Esophagus squamous epithelium (tissue), 5 donors: ENCODE measurements at places on chromosomes 1 and 21.

DNA sequence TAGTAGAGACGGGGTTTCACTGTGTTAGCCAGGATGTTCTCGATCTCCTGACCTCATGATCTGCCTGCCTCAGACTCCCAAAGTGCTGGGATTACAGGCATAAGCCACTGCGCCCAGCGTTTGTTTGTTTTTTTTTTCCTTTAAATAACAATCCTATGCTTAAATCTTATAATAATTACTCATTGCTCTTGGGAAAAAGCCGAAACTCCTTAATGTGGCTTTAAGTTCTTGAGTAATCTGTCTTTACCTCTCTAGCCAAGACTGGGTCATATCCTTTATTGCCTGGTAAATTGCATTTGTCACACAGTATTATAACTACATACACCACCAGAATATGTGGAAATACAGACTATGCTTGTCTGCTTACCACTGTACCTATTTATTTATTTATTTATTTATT is 97.1 kb downstream of the MACF1 start:
- no peak for DNase-seq

- no peak for DNase-seq
These were observed 971 bp upstream of the RNF2 start for GRCh38 chr1:185044387-185044786.

DNA sequence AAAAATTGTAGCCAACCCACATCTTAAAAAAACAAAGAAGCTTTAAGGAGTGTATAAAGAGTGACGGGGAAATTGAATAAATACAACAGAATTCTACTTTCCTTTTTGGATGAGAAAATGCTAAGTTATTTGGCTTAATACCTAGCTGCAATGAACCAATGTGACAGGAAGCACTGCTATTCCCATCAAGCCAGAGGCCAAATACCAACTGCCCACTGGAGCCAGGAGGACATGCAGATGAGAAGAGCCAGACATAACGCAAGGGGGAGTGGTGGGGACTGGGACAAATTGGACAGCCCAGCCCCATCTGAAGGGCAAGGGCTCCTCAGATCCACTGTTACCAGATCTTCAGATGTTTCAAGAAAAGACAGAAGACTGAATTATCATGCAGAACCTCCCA is 25.7 kb downstream of the DNAJC11 start:
- no peak for DNase-seq

GRCh38 chr1:154911691-154912550 is 24.6 kb downstream of the PMVK start:
- DNase-seq: no peak

DNA sequence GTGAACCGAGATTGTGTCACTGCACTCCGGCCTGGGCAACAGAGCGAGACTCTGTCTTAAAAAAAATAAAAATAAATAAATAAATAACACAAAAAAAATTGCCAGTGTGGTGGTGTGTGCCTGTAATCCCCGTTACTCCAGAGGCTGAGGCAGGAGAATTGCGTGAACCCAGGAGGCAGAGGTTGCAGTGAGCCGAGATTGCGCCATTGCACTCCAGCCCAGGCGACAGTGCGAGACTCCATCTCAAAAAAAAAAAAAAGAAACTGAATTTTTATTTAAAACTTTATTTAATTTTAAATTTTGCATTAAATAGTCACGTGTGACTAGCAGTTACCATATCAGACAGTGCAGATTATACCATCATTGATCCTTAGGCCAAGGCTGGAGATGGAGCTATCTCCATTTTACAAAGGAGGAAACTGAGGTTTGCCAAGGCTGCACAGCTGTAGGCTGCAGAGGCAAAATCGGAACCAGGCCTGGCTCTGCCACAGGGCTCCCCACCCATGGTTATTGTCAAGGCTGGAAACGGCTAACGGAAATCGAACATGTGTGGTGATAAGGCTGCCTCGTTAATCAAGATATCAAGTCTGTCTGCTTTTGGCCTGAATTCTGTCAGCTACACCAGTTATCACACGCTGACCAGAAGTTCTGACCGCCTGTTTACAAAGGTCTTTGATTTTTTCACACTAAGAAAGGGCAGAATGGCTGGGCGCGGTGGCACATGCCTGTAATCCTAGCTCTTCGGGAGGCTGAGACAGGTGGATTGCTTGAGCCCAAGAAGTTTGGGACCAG is 20.5 kb downstream of the HSPG2 start:
- DNase-seq: no peak

- no peak for DNase-seq
These were observed 46.8 kb downstream of the MACO1 start for GRCh38 chr1:25477448-25478034.

DNA sequence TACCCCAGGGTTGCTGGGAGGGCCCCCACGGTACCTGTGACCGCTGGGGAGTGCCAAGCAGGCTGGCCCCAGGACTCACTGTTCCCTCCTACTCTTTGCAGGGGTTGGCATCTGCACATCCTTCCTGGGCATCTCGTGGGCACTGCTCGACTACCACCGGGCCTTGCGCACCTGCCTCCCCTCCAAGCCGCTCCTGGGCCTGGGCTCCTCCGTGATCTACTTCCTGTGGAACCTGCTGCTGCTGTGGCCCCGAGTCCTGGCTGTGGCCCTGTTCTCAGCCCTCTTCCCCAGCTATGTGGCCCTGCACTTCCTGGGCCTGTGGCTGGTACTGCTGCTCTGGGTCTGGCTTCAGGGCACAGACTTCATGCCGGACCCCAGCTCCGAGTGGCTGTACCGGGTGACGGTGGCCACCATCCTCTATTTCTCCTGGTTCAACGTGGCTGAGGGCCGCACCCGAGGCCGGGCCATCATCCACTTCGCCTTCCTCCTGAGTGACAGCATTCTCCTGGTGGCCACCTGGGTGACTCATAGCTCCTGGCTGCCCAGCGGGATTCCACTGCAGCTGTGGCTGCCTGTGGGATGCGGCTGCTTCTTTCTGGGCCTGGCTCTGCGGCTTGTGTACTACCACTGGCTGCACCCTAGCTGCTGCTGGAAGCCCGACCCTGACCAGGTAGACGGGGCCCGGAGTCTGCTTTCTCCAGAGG is 6.8 kb downstream of the XKR8 start:
- no peak for DNase-seq

DNA sequence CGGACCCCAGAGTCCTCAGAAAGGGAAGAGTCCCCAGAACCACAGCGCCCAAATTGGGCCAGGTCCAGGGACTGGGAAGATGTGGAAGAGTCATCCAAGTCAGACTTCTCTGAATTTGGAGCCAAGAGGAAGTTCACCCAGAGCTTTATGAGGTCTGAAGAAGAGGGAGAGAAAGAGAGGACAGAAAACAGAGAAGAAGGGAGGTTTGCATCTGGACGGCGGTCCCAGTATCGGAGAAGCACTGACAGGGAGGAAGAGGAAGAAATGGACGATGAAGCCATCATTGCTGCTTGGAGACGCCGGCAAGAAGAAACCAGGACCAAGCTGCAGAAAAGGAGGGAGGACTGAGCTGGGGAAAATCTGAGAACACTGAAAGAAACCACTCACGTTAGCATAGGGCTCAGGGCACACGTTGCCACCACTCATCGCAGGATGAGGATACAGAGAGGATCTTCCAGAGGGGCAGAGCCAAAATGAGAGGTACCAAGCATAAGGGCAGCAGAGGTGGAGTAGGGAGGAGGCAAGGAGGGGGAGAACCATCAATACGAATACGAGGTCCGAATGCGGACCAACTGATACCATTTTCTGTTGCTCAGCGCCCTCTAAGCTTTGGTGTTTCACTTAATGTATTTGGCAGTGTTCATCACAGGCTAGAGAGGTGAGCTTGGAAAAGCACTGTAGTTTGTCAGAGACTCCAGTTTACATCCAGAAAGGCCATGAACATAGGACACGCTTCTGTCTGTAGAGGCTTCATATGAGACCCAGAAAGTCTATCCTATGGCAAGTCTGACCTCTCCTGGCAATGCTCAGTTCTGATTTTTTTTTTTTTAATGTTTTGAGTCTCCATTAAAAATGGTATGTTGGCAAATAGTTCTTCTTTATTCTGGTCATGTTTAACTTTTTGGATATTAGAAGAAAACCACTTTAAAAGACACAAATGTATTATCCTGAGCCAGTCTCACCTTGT is 34.7 kb downstream of the STYXL2 start:
- DNase-seq: no peak

- no peak for DNase-seq
These were observed 1.4 kb downstream of the ADORA1 start for GRCh38 chr1:203128716-203129500.

GRCh38 chr1:82065916-82066315 is 265.2 kb downstream of the ADGRL2 start:
- DNase-seq: no peak

DNA sequence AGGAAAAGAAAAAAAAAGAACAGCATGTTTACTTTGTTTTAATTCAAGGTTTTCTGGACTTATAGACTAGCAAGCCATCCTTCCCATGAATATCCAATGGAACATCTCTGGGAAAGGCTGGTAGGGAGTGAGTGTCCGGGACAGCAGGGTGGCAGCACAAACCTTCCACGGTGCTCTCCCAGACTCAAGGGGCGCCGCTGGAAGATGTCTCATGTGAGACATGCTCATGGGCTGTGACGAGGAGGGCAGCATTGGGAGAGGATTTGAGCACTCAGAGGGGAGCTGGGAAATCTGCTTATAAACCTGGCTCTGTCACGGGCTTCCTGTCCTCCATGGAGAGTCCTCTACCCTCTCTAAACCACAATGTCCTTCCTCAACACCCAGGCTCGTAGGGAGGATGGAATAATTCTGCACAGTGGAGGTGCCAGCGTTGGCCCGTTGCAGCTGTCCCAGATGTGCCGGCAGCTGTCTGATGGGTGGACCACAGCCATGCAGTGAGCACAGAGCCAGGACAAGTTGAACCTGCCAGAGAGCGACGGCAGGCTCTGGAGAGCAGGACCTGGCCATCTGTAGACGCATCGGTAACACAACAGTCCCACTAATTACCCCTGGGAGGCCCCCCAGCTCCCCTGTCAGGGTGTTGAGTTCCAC is 100.1 kb upstream of the IGSF21 start:
- no peak for DNase-seq

DNA sequence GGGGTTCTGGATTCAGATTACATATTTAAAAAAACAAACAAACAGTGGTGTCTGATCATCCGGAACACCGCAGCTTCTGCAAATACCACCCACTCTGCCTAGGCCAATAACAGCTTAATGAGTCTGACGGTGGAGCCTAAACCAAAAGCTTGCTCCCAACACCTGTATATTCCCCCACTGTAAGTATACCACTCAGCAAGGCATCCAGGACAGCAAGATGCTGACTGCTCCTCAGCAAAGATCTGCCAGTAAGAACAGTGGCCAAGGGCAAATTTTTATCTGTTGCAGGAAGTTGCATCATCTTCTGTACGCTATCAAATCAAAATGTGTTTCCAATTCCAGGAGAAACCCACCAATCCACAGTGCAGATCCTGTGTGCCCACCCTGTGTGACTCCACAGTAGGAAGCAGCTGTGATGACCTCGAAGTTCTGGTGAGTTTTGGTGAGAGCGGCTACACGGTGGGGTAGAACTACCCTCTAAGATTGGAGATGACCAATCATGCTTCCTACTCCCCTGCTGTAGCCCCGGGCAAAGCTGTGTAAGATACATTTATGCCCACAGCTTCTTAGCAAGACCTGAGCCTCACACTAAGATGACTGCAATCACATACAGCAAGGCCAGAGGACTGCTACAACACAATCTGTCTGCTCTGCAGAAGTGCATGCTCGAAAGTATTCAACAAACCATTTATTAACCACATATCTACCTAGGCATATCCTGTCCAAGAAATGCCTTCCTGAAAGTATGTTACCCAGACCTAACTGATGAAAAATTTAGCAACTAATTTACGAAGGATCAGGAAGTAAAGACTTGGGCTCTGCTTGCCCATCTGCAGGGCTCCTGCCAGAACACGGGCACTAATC is 30.5 kb downstream of the SIPA1L2 start:
- DNase-seq: no peak

DNA sequence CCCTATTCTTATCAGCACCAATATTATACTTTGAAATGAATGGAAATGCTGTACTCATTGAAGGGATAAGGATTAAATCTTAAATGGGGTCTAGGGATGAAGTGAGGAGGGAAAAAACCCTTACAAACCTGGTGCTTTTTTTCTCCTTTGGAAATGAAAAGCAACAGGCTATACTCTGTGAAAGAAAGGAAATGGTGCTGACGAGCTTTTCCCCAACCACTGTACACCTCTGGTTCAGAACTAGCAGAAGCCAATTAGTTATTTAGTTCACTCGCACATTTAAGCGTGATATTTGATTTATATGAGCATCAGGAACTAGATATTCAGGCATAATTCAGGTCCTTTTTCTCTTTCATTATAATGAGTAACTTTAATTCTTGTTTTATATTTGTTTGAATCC is 74.5 kb upstream of the S1PR1 start:
- DNase-seq: no peak

DNA sequence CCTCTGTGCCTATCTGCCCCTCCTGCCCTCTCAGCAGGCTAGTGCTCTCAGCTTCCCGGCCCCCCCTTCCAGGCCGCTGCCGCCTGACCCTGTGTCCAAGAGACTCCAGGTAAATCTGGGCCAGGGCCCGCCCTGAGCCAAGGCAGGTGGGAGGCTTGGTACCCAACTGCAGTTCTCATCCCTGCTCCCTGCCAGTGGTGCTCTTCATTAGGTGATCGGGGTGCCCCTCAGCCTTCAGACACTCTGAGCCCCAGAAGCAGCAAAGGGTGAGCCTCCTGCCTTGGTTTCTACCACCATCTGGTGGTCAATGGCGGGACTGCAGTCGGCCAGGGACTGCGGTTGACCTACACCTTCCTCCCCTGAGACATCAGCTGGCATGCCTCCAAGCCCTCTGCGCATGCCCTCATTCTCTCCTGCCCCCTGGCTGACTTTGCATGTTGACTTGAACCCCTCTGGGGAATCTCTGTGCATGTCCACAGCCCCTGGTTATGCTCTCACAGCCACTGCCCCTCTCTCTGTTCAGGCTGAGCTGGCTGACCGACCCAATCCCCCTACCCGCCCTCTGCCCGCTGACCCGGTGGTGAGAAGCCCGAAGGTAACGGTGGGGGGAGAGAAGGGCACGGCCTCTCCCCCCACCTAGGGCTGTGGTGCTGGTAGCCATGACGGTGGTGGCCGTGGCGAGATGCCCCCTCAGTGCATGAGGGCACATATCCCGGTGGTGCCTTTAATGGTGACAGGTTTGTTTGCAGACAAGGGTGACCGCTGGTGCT is 2.0 kb upstream of the EFNA4 start:
- no peak for DNase-seq

DNA sequence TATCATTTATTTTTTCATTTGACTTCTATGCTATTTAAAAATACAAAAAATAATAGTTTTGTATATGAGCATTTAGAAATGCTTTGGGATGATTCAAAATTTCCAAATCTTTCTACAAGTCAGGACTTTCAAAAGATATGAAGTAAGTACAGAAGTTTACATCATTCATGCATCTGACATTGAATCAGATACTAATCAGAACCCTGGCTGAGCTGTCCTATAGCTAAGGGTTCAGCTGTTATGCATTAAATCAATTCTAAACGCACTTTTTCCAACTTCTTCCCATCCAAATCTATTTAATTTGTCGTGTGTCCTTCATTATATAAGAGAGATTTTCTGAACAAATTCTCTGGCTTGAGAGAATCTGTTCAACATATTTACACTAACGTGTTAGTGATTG is 779.4 kb downstream of the LTN1 start:
- no peak for DNase-seq
